CD4-positive, alpha-beta T cell treated with Interleukin-2 at 100 ng/mL for 4 hours (primary cell): ENCODE measurements at places on chromosomes 7 and 10.

- DNase-seq, result no peak
These were observed 27.4 kb upstream of the POU6F2 start for GRCh38 chr7:38950309-38950708.

DNA sequence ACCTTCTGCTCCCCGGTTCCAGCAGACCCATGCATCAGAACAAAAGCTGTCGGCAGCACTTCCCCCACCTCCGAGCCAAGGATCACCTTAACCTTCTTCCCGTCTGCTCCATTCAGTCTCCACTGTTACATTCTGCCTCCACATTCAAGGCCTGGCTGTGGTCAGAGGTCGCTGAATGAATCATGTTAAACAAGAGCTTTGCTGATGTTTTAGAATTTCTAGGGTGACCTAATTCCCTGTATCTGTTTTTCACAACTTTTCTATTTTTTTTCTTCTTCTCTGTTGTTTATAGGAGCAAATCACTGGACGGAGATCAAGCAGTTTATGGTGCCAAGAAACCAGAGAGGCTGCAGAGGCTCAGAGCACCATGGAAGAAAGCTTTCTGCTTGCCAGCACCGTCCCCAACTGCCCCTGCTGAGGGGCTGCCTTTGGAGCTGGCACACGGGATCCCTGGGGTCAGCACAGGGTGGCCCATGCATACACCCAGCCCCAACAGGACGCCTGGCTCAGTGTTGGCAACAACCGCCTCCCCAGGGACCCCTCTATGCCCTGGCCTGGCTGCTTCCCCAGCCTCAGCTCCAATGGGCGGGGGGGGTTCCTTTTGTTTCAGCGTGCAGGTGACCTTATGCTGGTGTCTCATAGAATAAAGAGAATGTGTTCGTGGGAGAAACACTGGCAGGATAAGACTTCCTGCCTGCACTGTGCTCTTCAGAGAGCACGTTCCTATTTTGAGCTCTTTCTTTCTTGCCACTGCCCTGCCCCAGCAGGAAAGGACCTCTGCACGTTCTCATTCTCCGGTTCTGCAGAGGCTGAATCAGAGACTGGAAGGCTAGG, 182.7 kb upstream of the LYZL2 start:
- DNase-seq, result no peak

DNA sequence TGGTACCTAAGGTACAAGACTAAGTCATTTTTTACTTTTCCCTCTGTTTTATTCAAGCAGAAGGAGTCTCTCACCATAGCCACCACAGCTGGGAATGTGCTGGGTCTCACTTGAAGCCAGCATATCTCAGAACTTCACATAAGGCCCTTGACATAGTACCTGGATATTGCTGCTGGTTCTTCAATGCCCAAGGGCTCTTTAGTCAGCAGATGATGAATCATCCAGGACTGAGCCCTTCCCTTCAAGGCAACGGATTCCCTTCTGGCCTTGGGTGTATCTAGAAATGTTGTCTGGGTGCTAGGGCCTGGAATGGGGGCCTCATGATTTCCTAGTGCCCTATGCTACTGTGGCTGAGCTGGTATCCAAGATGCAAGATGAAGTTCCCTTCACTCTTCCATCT, 93.9 kb downstream of the ADCYAP1R1 start:
- no peak for DNase-seq

GRCh38 chr10:71217266-71218045, 5.1 kb downstream of the UNC5B start:
- DNase-seq, result no peak

DNA sequence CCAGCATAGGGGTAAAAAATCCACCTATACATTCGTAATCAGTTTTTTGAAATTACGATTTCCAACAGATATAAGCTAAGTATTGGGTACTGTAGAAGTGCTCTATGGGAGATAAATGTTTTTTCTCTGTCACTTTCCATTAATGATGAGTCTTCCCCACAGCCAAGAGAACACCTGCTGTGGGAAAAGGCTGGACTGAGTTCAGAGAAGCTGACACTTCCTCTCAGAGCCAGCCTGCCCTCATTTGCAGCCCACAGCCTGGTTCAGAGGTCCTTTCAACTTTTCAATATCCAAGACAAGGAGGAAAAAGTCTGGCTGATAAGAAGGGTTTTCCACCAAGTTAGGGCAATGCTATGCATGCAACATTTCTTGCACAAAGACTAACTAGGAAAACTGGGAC, 64.5 kb upstream of the DNAJB12 start:
- no peak for DNase-seq

- no peak for DNase-seq
These were observed 82.3 kb downstream of the FAM13C start for GRCh38 chr10:59279991-59280505.

GRCh38 chr7:67435894-67436535, 439.4 kb downstream of the TYW1 start:
- no peak for DNase-seq

- no peak for DNase-seq
These were observed 124.6 kb downstream of the LRRTM3 start for GRCh38 chr10:67050415-67050814.

- no peak for DNase-seq
These were observed 111.5 kb upstream of the ADAM12 start for GRCh38 chr10:126499744-126500143.

- DNase-seq, result no peak
These were observed 102.0 kb upstream of the HDAC9 start for GRCh38 chr7:18393465-18394118.

GRCh38 chr10:23496727-23497126, 57.9 kb downstream of the OTUD1 start:
- DNase-seq, result no peak

DNA sequence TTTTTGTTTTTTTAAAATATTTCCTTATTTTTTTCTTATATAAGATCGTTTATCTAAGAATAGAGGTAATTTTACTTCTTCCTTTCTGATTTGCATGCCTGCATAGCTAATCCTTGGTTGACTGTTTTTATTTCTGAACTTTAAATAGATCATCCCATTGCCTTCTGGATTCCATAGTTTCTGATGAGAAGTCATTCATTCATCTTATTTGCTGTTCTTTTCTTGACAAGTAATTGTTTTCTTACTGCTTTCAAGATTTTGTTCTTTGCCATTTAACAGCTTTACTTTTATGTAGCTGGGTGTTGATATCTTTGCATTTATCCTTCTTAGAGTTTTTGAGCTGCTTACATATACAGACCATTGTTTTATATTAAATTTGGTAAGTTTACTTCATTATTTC, 437.9 kb downstream of the SDK1 start:
- DNase-seq, result no peak

- DNase-seq, result no peak
These were observed 449.9 kb upstream of the ANKRD30A start for GRCh38 chr10:36675458-36675880.

GRCh38 chr7:157811946-157812345, 475.1 kb downstream of the DNAJB6 start:
- DNase-seq, result no peak

- DNase-seq, result no peak
These were observed 41.5 kb upstream of the GPR141 start for GRCh38 chr7:37642028-37642540.

- DNase-seq, result no peak
These were observed 35.5 kb upstream of the KDM7A start for GRCh38 chr7:140212100-140212881.

DNA sequence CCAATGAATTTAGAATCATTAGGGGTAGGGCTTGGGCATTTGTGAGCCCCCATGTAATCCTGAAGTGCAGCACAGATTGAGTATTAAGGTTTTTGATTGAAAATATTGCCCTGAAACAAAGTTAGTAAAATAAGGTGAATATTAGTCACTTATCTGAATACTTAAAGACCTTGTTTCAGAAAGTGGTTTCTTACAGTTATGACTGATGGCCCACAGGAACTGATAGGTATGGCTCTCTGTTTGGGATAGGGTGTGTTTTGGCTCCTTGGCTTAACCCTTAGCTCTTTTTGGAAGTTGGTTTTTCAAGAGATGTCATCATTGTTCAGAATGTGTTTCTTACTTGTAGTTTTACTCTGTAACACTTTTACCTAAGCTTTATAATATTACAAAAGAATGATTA, 34.8 kb downstream of the MDFIC start:
- no peak for DNase-seq
